ENCODE measurements at places on chromosomes 7 and 10. TPM values are rescaled to one million over a fixed set of nuclear protein-coding genes. Genes with fewer than 3 reads are reported as not detected.

DOCK1 gene
- 74.1 TPM for total RNA-seq

UBE2D1 gene
- total RNA-seq, result 18.4 TPM

SP8 gene
- not detected for total RNA-seq

CELF2 gene
- total RNA-seq, result 31.4 TPM

TES gene
- total RNA-seq, result 106 TPM

TMEM130 gene
- total RNA-seq, result 0.38 TPM

XRCC2 gene
- total RNA-seq, result 1.0 TPM

MARCHF5 gene
- total RNA-seq, result 30.5 TPM

STAMBPL1 gene
- total RNA-seq, result 44.2 TPM

HOXA1 gene
- total RNA-seq, result 2.1 TPM

GOLGA7B gene
- total RNA-seq, result 0.63 TPM

TUBB8 gene
- 0.90 TPM for total RNA-seq

RSBN1L gene
- total RNA-seq, result 19.6 TPM

MRLN gene
- not detected for total RNA-seq

PLXDC2 gene
- total RNA-seq, result 31.6 TPM

HOXA2 gene
- total RNA-seq, result 3.3 TPM

VAX1 gene
- not detected for total RNA-seq

PNLIPRP3 gene
- total RNA-seq, result not detected

SFTPD gene
- not detected for total RNA-seq

NPM3 gene
- total RNA-seq, result 27.4 TPM

ASZ1 gene
- total RNA-seq, result not detected

WEE2 gene
- total RNA-seq, result not detected

ODAD2 gene
- total RNA-seq, result 0.46 TPM

All from mucosa of descending colon (tissue), 3 donors.